ENCODE measurements at places on chromosomes 13 and 19. TPM values are rescaled to one million over a fixed set of nuclear protein-coding genes. Genes with fewer than 3 reads are reported as not detected.
A peak's percentile ranks its signal among the peaks of the same experiment; 100 is the strongest.

GRCh38 chr13:51385114-51385513 is 45.6 kb downstream of the SERPINE3 start:
- DNase-seq: no peak

DNA sequence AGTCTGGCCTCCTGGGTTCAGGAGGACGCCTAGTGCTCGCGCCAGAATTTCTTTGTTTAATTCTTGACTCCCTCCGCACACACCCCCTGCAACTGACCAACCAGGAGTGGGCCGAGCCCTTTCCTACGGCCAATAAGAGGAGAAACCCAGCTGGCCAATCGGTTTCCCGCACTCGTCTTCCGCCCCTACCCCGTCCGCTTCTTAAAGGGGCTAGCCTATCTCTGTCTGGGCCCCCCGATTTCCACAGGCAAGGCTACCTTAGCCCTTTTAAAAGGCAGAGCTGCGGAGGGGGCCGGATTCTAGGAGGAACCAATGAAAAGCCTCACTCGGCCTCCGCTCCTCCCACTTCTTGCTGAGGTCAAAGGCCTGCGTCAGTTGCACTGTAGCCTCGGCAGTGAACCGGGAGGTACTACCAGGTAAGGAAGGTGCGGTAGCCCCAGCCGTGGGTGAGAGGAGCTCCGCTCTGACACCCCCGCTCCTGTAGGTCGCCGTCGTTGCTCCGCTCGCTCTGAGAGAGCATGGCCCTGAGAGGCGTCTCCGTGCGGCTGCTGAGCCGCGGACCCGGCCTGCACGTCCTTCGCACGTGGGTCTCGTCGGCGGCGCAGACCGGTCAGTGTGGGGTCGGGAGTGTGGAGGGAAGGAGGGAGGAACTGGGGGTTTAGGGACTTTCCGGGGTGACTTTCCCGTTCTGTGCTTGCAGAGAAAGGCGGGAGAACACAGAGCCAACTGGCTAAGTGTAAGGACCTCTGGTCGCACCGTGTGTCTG is at the start of gene GCDH:
GCDH (plus strand) TSS at position 374 of the 766 bp plus-strand sequence; CDS start at position 519, 145 bp downstream.
- peak; percentile 96 for DNase-seq

DNA sequence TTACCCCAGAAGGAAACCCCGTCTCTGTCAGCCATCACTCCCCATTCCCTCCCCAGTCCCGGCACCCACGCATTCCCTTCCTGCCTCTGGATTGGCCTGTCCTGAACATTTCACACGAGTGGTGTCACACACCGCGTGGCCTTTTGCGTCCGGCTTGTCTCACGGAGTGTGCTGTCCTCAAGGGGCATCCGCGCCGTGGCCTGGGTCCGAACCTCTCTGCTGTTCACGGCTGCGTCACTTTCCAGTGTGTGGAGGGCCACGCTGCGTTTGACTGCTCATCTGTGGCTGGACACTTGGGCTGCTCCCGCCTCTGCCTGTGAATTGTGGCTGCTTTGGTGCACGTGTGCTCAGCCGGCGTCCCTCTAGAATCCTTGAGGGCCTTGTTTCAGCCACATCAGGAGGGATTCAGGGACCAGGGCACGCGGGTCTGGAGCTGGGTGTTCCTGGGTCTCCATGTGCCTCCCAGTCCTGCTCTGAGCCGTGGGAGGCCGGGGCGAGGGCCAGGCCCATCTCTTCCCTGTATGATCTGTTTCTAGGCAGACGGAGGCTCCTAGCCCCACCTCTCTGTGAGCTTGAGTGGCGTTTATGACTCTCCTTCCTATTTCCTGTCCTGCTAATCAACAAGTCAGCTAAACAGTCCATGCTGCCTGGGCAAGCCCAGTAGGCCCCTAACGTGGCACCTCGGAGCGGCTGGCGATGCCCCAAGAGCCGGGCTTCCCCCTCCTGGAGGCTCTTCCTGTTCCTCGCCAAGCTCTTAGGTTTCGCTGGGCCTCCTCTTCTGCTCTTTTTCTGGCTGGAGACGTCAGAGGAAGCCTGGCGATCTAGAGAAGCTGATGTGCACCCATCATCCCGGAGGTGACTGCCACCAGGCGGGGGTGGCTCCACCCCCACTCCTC is 8.1 kb downstream of the STK11 start:
- DNase-seq: no peak

DNA sequence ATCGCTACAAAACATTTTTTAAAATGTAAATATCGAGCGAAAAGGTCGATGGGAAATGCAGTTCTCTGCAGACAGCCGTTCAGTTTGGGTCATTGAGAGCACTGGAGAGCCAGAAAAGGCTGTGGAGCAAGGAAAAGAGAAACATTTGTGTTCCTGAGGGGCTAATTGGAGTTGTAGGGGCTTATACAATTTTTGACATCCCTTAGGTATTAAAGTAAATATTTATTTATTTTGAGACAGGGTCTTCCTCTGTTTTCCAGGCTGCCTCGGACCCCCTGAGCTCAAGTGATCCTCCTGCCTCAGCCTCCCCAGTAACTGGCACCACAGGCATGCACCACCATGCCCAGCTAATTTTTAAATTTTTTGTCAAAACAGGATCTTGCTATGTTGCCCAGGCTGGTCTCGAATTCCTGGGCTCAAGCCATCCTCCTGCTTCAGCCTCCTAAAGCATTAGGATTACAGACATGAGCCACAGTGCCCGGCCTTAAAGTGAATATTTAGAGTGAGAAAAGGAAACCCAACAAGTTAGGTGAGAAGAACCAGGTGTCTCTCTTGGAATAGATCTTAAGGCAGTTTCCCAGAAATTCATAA is 825 bp upstream of the YIF1B start:
- no peak for DNase-seq

- no peak for DNase-seq
These were observed 12.4 kb downstream of the SBNO2 start for GRCh38 chr19:1161716-1162115.

- no peak for DNase-seq
These were observed 202.1 kb upstream of the GPR12 start for GRCh38 chr13:26962671-26963070.

GRCh38 chr13:20185366-20186056 is 7.2 kb downstream of the GJB2 start:
- no peak for DNase-seq

- peak; percentile 54 for DNase-seq
These were observed 39.5 kb downstream of the DHRS12 start for GRCh38 chr13:51764184-51765141.

GRCh38 chr13:98476538-98476966 is 100.4 kb downstream of the STK24 start:
- no peak for DNase-seq

GRCh38 chr19:29667901-29668341 is 2.7 kb downstream of the PLEKHF1 start:
- no peak for DNase-seq

- no peak for DNase-seq
These were observed 820.2 kb downstream of the GPC5 start for GRCh38 chr13:92218615-92219014.

GRCh38 chr19:3506384-3507340 is 551 bp downstream of the FZR1 start:
- peak; percentile 41 for DNase-seq

DNA sequence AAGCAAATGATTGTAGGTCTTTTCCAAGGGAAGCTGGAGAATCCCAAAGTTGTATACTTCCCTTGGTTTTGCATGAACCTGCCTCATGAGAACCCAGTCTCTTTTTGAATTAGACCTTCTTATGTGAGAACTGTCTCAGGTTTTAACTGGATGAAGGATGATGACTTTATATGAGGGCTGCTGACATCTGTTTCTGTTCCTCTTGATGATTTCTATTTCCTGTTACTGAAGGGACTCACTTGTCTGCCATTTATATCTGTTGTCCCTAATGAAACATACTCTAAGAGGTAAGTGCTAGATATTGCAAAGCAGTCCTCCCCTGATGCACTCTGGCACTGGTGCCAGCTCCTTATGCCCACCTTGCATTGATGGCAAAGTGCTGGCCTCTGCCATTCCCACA is 33.6 kb downstream of the ERICH4 start:
- no peak for DNase-seq

DNA sequence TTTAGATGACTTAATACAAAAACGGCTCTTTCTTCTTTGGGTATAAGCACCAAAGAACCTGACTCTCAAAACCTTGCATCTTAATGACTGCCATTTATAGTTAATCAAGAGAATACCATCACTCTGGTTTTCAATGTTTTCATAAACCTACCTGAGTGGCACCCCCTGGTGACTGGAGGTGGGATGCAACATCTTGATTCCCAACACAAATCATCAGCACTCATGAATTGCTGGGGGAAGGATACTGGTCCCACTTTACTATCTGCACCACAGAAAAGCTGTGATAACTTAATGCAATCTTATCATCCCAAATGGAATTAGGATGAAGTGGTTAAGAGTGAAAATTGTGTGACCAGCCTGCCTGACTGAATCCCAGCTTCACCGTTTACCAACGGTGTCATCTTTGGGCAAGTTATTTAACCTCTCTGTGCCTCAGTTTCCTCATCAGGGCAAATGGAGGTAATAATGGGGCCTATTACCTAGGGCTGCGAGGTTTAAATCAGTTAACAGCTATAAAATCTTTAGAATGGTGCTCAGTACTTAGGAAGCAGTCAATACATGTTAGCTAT is 366.4 kb downstream of the KLF12 start:
- DNase-seq: no peak

DNA sequence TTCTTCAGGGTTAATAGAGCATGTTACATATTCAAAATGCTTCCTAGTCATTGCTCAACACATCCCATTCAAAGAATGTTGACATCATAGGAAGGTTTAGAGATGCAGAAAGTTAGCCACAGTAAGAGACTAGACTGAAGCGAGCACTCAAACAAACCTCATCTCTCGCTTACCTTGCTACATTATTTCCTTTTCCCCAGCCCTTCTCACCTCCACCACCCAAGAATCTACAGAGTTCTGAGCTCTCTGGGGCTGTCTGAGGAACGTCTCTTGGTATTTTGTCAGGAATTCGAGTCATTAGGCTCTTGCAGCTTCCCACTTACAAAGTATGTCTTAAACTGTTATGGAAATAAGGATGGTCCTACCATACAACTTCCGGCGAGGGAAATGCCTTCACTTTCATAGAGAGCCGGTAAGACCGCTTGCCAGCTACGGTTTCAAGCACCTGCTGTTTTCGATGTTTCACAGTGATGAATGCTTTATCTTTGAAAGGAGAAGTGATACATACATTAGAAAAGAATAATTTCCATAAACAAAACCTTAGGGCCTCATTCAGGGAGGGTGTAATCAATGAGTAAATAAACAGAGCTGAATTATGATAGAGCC is 65.1 kb downstream of the FLT1 start:
- DNase-seq: no peak

- DNase-seq: no peak
These were observed 46.4 kb downstream of the SOX1 start for GRCh38 chr13:112113348-112113747.

DNA sequence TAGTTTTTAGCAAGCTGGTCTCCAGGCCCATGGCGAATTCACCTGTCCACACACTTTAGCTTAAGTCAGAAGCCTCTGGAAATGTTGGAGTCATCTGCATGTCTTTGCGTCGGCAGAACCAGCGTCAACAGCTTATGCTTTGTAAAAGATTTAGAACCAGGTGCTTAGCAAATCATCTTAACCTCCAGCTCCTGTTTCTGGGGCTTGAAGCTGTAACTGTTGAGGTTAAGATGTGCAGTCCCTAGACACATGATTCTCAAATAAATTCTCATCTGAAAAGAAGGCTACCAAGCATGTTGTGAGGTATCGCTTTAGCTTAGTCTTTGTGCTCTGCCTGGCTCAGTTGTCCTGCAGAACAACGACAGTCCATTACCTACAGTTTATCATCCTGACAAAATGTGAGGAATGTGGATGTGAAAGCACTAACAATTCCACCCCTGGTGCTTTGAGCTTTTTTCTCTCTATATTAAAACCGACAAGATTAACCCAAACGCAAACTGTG is 4.4 kb downstream of the EFNB2 start:
- no peak for DNase-seq

DNA sequence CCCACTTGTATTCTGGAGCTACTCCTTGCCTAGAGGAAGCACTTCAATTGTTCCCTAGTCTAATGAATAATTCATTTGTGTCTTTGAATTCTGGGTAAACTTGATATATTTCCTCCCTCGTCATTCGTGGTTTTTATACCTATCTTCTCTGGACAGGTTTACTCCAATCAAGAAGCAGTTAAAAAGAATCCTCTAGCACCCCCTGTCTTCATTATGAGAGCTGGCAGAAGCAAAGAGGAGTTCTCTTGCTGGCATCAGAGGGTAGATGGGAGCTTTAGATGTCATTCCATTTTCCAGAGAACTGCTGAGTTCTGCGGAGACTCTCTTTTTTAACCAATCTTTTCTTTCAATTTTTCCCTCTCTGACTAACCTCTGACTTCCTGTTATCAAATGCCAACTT is 627.7 kb downstream of the FGF9 start:
- DNase-seq: no peak

DNA sequence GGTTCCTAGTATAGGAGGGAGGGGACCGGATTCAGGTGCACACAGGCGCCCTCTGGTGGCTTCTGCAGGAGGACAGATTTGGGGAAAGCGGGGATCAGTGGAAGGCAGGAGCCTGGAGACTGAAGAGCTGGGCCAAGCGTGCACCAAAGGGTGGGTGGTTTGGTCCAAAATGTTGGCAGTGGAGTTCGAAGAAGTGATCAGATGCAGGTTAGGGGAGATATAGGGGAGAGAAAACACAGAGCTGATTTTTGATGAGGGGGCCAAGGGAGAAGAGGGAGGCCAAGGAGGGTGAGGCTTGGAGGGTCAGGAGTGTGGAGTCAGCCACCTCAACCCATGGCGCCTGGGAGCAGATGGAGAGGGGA is 6.8 kb upstream of the CARM1 start:
- DNase-seq: peak; percentile 85

Gene PRSS57
- 0.32 TPM for polyA plus RNA-seq

Gene CEACAM19
- 11.7 TPM for polyA plus RNA-seq

Gene ZNF534
- polyA plus RNA-seq: 0.75 TPM

Gene FAM216B
- polyA plus RNA-seq: 0.06 TPM

Gene APOC1
- polyA plus RNA-seq: 25.3 TPM

Gene ZNF90
- polyA plus RNA-seq: 5.1 TPM

Gene TEX26
- not detected for polyA plus RNA-seq

Gene HSPB6
- 816 TPM for polyA plus RNA-seq

Gene VSTM2B
- 0.17 TPM for polyA plus RNA-seq

Gene ZNF83
- polyA plus RNA-seq: 62.9 TPM

Gene SULT2A1
- not detected for polyA plus RNA-seq

Gene GSX1
- polyA plus RNA-seq: not detected

Gene ZSCAN4
- polyA plus RNA-seq: not detected

Gene RASGRP4
- polyA plus RNA-seq: 2.8 TPM

Data from hindlimb muscle (tissue), 1 donor.